ENCODE measurements at places on chromosomes 12 and 14. TPM values are rescaled to one million over a fixed set of nuclear protein-coding genes. Genes with fewer than 3 reads are reported as not detected.

- no peaks in the 10 kb centered on the region for H3K27me3 ChIP-seq
- H3K27ac ChIP-seq = no peak overlapping the region
- no peaks in the 10 kb centered on the region for H3K4me1 ChIP-seq
- H3K36me3 ChIP-seq = no peaks in the 10 kb centered on the region
- no peak overlapping the region for H3K4me3 ChIP-seq
These were observed 189.0 kb upstream of the AMIGO2 start for GRCh38 chr12:47268501-47269454.

GRCh38 chr14:93719256-93719655, 69.0 kb downstream of the PRIMA1 start:
- H3K27ac ChIP-seq = no peak overlapping the region
- DNase-seq = no peak
- no peaks in the 10 kb centered on the region for H3K27me3 ChIP-seq
- H3K4me3 ChIP-seq = no peak overlapping the region
- H3K4me1 ChIP-seq = no peaks in the 10 kb centered on the region

DNA sequence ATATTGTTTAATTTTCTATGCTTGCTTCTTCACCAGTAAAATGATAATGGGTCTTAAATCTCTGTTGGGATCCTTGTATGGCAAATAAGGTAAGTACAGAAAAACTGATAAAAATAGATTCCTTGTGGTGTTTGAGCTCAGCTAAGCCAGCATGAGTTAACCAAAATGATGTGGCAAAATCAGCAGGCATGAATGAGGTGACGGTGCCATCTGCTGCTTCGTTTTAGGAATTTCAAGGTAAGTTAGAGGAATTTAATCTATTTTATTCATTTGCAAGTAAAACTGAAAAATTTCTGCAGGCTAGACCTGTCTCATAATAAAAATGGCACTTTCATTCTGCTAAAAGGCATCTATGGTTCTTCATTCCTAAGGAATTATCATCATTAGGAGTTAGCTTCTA, 10.0 kb upstream of the CLEC7A start:
- no peaks in the 10 kb centered on the region for H3K4me1 ChIP-seq
- peak; percentile 42 for DNase-seq
- H3K36me3 ChIP-seq = no peaks in the 10 kb centered on the region
- no peaks in the 10 kb centered on the region for H3K27me3 ChIP-seq
- H3K4me3 ChIP-seq = no peak overlapping the region

GRCh38 chr14:60164404-60164711, 840 bp downstream of the DHRS7 start:
- peak; percentile 86 for DNase-seq
- H3K27me3 ChIP-seq = no peaks in the 10 kb centered on the region
- H3K27ac ChIP-seq = peak overlapping the region; percentile 96
- H3K4me3 ChIP-seq = peak overlapping the region; percentile 82
- H3K4me1 ChIP-seq = peaks cover 3% of the 10 kb centered on the region

DNA sequence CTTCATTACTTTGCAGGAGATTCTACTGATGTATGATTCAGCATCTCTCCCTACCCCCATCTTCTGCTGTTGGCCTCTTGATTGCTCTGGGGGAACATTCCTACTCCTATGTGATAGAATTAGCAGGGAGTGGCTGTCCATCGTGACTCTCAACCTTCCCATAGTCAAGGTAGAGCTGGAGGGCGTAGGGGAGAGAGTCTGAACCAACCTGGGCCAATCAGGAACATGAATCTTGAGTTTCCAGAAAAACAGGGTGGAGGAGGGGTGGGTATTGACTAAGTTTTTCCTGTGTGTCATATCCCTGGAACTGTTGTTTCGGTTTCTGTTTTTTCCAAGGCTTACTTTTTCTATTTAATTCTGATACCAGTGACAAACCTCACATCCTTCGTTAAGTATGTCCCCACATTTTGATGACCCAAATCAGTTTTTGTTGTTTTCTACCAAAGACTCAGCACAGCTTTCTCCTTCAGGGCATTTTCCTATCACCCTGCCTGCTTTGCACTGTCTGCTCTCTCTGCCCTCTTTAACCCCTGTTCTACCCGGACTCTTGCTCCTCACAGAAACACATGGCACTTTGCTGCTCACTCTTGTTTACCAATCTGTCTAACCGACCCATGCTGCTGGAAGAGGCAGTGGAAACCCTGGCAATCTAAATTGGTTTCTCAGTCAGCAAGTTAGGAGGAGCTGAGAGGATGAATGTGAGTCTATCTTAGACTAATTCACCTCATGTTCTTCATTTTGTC, 1428.3 kb downstream of the AACS start:
- H3K4me1 ChIP-seq = no peaks in the 10 kb centered on the region
- no peaks in the 10 kb centered on the region for H3K27me3 ChIP-seq
- H3K27ac ChIP-seq = no peak overlapping the region
- no peak for DNase-seq
- H3K36me3 ChIP-seq = no peaks in the 10 kb centered on the region
- no peak overlapping the region for H3K4me3 ChIP-seq

DNA sequence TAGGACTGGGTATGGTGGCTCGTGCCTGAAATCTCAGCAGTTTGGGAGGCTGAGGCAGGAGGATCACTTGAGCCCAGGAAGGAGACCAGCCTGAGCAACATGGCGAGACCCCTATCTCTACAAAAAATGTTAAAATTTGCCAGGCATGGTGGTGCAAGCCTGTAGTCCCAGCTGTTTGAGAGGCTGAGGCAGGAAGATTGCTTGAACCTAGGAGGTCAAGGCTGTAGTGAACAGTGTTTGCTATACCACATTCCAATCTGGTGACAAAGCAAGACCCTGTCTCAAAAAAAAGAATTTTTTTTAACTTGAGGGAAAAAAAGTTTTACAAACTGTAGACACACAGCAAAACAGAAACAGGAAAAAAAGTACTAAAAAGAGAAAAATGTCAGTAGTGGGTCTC, 2.3 kb upstream of the MAP3K9 start:
- no peaks in the 10 kb centered on the region for H3K4me1 ChIP-seq
- no peak overlapping the region for H3K27ac ChIP-seq
- no peak overlapping the region for H3K4me3 ChIP-seq
- no peak for DNase-seq

- no peaks in the 10 kb centered on the region for H3K36me3 ChIP-seq
- H3K4me1 ChIP-seq = no peaks in the 10 kb centered on the region
- H3K27ac ChIP-seq = no peak overlapping the region
- DNase-seq = no peak
- no peak overlapping the region for H3K4me3 ChIP-seq
These were observed 537.0 kb downstream of the SLC6A15 start for GRCh38 chr12:84375449-84376170.

GRCh38 chr12:25929142-25929541, 29.3 kb upstream of the RASSF8 start:
- H3K4me1 ChIP-seq = no peaks in the 10 kb centered on the region
- DNase-seq = no peak
- H3K4me3 ChIP-seq = no peak overlapping the region
- H3K27me3 ChIP-seq = no peaks in the 10 kb centered on the region
- H3K27ac ChIP-seq = no peak overlapping the region

DNA sequence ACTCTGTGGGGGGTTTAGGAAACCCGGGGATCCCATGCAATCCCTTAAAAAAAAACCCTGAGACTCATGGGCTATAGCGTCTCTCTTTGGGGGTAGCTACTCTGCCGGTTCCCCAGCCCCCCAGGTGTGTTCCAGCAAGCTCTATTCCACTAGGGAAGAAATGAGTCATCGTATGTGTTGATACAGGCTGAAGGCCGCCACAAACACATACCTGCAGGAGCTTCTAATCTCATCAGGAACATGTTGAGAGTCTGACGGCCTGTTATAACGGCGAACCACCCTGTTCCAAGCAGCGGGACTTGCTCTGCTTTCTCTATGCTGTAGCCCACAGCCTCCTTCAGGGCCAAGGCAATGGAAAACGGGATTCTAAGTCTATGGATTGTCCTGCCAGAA, 977 bp upstream of the KRT5 start:
- H3K27ac ChIP-seq = no peak overlapping the region
- DNase-seq = peak; percentile 77
- no peaks in the 10 kb centered on the region for H3K4me1 ChIP-seq
- no peaks in the 10 kb centered on the region for H3K27me3 ChIP-seq
- no peaks in the 10 kb centered on the region for H3K36me3 ChIP-seq
- H3K4me3 ChIP-seq = no peak overlapping the region

DNA sequence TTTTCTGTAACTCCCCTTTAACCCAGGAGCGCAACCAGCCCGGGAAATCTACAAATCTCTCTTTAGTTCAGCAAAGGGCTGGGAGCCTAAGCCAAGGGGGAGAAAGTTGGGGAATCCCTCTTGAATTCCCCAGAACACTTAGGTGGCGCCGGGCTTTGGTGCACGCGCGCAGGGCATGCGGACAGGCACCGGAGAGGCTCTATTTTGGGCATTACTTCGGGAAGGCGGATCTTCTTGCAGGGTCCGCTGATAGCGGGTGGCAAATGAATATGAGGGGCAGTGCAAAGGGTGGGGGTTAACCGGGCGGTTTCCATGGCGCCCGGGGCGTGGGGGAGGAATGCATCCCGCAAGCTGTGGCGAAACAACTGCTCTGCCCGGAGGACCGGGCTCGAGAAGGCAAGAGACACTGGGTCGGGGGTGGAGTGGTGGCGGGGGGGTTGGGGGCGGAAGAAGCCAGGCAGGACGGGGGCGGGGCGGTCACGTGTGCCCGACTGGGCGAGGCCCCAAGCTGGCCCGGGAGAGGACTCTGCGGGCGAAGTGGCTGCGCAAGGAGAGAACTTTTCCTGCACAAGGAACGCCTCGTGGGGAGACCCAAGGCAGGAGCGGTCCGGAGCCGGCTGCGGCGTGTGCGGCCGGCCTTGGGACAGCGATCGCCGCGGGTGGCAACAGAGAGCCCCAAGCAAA, at the start of gene FLVCR2:
Gene FLVCR2, plus strand, starts transcription at position 519 of the 684 bp plus-strand sequence. CDS start 353 bp downstream, outside the sequence.
- H3K27me3 ChIP-seq = peaks cover 7% of the 10 kb centered on the region
- peak within 1 kb of the TSS; percentile 66 for H3K4me3 ChIP-seq
- no peaks in the 10 kb centered on the region for H3K36me3 ChIP-seq
- DNase-seq = peak; percentile 87
- peaks cover 3% of the 10 kb centered on the region for H3K4me1 ChIP-seq
- peak within 1 kb of the TSS; percentile 87 for H3K27ac ChIP-seq

DNA sequence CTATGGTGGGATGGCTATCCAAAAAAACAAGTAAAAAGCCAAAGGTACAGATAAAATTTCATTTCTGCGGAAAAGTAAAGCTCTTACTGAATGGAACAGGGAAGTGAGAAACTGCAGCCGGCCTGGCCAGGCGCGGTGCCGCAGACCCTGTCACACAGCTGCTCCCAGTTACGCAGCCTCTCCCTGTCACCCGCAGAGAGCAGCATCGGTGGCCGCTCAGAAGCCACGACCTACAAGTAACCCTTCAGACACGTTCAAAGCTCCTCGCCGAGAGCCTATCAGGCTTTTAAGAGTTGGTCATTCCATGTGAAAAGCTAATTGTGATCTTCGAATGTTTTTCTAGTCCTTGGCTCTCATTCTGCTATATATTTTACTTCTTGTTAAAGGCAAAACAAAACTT, 11.0 kb upstream of the ANKLE2 start:
- peaks cover 17% of the 10 kb centered on the region for H3K36me3 ChIP-seq
- no peak overlapping the region for H3K27ac ChIP-seq
- no peaks in the 10 kb centered on the region for H3K27me3 ChIP-seq

- H3K27me3 ChIP-seq = no peaks in the 10 kb centered on the region
- no peak overlapping the region for H3K4me3 ChIP-seq
- no peak for DNase-seq
- no peaks in the 10 kb centered on the region for H3K36me3 ChIP-seq
- no peaks in the 10 kb centered on the region for H3K4me1 ChIP-seq
These were observed 62.3 kb upstream of the PPP1R12A start for GRCh38 chr12:79997096-79997791.

Gene PRB2
- polyA plus RNA-seq = not detected

Gene SLC25A47
- polyA plus RNA-seq = 0.38 TPM

Gene FAM222A
- 1.6 TPM for polyA plus RNA-seq

Gene PRIMA1
- 0.22 TPM for polyA plus RNA-seq

Gene CLEC6A
- polyA plus RNA-seq = not detected

Gene MYO1H
- polyA plus RNA-seq = not detected

Data from small intestine (tissue), 16 donors.